ENCODE measurements at places on chromosomes 1 and 21.

- DNase-seq: no peak
These were observed 14.1 kb downstream of the TTC39A start for GRCh38 chr1:51316113-51316845.

DNA sequence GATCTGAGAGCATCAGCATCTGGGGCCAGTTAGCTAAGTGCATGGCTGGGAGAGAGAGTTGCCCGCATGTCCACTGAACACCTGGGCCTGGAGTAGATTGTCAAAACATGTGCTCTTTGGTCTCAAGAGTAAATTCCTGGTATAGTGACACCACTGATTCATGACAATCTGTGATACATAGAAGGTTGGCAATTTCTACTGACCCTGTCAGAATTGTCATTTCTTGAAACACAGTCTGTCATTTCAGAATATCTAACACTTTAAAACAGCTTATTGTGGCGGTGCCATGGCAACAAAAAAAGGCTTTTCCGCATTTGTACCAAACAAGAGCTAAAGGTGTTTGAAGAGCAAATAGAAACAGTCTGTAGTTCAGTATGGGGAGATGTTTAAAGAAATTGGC lies 186.4 kb upstream of the FAM78B start:
- no peak for DNase-seq

GRCh38 chr1:232628335-232629249 lies 1.3 kb downstream of the SIPA1L2 start:
- DNase-seq: no peak

- no peak for DNase-seq
These were observed 13.9 kb downstream of the UBIAD1 start for GRCh38 chr1:11286735-11287410.

GRCh38 chr1:86195281-86195680 lies 38.7 kb upstream of the COL24A1 start:
- no peak for DNase-seq

DNA sequence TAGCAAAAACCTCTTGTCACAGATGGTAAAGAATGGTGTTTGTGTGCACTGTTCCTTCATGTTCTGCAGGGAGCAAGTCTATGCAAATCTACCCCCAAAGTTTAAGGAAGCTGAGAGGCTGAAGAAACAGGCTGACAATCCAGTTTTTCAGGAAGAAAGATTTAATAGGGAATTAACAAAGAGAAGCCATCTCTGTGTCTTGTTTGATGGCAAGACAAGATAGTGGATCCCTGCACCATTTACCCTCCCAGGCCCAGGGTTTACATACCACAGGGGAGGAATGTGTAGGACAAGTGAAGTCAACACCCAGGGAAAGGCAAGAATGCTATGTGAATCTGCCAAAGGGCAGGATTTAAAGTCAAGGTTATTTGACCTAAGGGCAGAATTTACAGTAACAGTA lies 48.1 kb upstream of the FNBP1L start:
- no peak for DNase-seq

DNA sequence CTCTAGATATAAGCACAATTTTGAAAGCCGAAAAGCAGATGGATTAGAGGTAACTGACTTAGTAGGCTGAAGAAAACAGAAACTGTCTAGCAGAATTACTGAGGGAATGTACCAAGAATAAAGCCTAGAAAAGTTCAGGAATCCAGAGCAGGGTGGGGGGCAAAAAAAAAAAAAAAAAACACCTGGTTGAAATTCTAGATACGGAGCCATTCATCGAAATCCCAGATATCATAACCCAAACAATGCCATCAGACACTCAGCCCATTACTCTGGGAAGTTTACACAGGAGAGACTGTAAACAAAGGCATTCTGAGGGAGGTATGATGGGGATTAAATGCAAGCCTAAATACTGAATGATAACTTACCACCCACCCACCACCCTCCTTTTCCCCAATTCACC lies 45.6 kb downstream of the ENAH start:
- no peak for DNase-seq

DNA sequence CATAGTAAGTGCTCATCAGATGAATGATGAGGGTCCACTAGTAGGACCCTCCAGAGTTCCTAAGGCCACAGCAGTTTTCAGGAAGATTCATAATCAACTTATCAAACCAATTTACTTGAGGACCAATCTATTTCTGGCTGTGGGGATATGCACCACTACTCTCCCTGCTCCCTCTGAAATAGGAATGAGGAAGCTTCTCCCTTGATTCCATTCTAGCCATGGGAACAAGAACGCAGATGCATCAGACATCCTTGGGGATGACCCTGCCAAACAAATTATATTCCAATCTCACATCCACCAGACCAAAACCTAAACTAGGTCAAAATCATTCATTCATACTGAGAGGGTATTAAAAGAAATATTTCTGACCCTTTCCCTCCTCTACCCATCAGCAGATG lies 31.5 kb downstream of the JAK1 start:
- no peak for DNase-seq

GRCh38 chr21:41894922-41895557 lies 15.9 kb upstream of the PRDM15 start:
- no peak for DNase-seq

DNA sequence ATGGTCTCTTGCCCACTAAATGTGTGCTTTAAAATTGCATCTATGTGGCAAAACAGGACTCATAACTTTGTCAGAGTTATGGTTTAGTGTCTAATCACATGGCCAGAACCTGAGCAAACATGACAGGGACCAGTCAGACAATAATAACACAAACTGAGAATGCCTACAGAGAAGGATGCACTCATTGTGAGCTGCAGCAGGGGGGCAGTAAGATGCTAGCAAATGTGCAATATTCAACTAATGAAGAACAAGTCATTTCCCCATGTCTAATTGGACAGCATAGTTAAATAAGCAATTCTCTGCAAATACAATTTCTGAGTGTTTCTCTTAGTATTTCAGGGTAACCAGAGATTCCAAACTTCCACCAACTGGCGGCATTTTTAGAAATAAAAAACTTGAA lies 30.8 kb downstream of the SPAG17 start:
- no peak for DNase-seq

- DNase-seq: no peak
These were observed 1.5 kb downstream of the PGBD5 start for GRCh38 chr1:230424391-230425251.

DNA sequence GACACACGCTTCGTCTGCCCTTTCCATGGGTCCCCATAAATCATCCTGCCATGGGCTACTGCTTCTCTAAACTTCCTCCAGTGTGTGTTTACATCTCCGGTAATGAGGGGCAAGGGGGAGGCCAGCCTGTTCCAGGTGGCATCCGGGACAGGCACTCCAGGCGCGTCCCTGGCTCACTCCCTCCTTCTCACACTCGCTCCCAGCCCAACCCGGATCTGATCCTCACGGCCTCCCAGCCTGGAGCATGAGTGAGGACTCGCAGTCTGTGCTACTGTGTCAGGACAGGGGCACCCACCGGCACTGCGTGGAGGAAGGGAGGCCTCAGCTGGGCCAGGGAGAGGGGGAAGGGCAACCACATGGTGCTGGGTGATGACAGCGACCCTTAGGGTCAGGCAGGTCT lies 225.4 kb downstream of the TRABD2B start:
- no peak for DNase-seq

DNA sequence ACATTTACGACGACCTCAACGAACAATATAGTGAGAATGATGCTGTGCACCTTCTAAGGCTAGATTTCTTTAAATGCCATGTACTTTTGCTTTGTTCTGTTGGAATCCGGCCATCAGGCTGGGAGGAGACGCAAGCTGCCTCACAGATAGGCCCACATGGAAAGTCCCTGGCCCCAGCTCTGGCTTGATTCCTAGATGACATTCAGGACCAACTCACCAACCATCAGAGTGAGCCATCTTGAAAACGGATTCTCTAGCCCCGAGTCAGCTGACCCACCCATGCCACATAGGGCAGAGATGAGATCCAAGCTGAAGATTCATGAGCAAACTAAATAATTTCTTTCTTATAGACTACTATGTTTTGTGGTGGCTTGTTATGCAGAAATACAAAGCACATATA lies 164.4 kb downstream of the ZNF281 start:
- DNase-seq: no peak

DNA sequence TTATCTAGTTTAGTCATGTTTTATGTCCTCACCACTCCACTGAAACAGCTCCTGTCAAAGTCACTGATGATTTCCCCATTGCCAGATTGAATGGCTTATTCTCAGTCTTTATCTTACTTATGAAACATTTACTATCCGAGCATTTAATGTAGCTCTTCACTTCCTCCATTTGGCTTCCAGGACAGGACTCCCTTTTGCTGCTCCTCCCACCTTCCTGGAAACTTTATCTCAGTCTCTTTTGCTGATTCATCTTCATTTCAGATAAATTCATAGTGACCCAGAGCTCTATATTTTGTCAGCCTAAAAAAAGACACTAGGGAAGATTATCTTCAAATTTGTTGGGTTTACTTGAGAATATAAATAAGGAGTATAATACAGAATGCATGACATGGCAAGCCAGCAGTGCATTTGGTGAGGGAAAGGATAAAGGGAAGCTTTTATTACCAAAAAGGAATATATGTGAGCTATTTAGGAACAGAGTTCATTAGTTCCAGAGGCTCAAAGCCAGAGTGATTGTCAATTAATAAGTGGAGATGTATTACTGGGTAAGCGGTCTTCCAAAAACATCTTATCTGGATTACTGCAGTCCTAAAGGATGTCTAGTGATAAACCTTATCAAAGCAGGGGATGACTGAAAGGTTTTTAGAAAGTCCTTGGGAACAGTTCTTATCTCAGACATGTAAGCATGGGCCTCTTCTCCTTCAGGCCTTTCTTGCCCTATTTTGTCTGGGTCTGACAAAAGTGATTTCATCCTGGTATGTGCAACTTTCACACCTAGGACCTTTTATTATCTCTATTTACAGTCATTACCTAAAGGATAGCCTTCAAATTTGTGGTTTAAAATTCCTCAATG lies 25.6 kb downstream of the IL23R start:
- no peak for DNase-seq

DNA sequence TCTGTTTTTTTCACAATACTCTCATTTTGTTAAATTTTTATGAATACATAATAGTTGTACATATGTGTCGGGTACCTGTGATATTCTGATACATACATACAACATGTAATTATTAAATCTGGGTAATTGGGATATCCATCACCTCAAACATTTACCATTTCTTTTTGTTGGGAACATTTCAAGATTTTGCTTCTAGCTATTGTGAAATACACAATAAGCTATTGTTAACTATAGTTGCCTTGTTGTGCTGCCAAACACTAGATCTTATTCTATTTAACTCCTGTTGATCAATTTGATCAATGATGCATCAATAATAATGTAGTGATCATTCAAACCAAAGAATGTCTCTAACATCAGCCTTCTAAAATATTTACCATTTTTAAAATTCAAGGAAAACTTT lies 234.6 kb upstream of the NR5A2 start:
- DNase-seq: no peak

GRCh38 chr21:41289431-41289830 lies 27.2 kb upstream of the FAM3B start:
- no peak for DNase-seq

DNA sequence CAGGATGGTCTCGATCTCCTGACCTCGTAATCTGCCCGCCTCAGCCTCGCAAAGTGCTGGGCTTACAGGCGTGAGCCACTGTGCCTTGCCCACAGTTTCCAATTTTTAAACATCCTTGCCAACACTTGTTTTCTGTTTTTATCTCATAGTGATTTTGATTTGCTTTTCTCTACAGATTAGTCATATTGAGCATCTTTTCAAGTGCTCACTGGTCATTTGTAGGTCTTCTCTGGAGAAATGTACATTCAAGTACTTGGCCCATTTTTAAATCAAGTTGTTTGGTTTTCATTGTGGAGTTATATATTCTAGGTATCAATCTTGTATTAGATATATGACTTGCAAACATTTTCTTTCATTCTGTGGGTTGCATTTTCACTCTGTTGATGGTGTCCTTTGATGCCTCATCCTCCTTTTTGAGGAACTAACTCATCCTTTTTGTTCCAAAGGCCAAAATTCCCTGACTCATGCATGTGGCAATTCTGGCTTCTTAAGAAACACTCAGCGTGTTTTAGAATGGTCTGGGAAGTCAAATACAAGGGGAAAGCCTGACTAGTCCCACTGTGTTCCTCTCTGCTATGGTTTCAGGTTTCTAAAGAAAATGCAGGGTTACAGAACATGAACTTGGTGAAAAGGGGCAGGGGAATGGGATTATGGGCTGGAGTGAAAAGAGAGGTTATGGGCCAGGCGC lies 37.3 kb downstream of the PTAFR start:
- DNase-seq: peak; percentile 48

GRCh38 chr1:1620433-1621139 lies 5.3 kb downstream of the MIB2 start:
- DNase-seq: no peak
